ENCODE measurements at places on chromosomes 7 and 10. TPM values are rescaled to one million over a fixed set of nuclear protein-coding genes. Genes with fewer than 3 reads are reported as not detected.

Gene USP54
- total RNA-seq = 1.8 TPM

Gene C10orf90
- total RNA-seq = not detected

Gene TRAPPC14
- total RNA-seq = 19.1 TPM

Gene FMC1
- total RNA-seq = 2.2 TPM

Gene HOXA4
- total RNA-seq = not detected
